Osteoblast (primary cell): ENCODE measurements at places on chromosomes 16 and 17. TPM values are rescaled to one million over a fixed set of nuclear protein-coding genes. Genes with fewer than 3 reads are reported as not detected.

STH gene
- total RNA-seq: not detected in 2 replicates

FNDC8 gene
- total RNA-seq: not detected in 2 replicates

CACNG5 gene
- not detected in 2 replicates for total RNA-seq

CCDC144A gene
- 11.2 and 28.0 TPM in 2 replicates for total RNA-seq

C16orf92 gene
- not detected in 2 replicates for total RNA-seq

SLC6A2 gene
- total RNA-seq: not detected in 2 replicates

TP53TG3F gene
- not detected in 2 replicates for total RNA-seq

ABCA8 gene
- 29.2 and 36.2 TPM in 2 replicates for total RNA-seq

C17orf67 gene
- 0.36 and 0.88 TPM in 2 replicates for total RNA-seq

DNA sequence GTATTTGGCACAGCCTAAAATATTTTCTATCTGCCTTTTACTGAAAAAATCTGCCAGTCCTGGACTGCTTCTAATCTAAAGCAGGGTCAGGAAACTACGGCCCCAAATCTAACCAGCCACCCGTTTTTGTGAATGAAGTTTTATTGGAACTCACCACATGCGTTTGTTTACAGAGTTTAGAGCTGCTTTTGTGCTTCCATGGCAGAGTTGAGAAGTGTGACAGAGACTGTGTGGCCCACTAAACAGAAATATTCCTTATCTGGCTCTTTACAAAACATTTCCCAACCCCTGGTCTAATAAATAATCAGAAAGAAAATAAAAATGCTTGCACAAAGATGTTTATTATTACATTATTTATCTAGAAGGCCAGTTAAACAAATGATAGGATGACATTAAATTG lies 110.2 kb downstream of the COPRS start:
- DNase-seq: no peak
- no peaks in the 10 kb centered on the region for H3K36me3 ChIP-seq
- H3K27ac ChIP-seq: no peak overlapping the region
- H3K4me3 ChIP-seq: no peak overlapping the region
- peaks cover 18% of the 10 kb centered on the region for H3K4me1 ChIP-seq

DNA sequence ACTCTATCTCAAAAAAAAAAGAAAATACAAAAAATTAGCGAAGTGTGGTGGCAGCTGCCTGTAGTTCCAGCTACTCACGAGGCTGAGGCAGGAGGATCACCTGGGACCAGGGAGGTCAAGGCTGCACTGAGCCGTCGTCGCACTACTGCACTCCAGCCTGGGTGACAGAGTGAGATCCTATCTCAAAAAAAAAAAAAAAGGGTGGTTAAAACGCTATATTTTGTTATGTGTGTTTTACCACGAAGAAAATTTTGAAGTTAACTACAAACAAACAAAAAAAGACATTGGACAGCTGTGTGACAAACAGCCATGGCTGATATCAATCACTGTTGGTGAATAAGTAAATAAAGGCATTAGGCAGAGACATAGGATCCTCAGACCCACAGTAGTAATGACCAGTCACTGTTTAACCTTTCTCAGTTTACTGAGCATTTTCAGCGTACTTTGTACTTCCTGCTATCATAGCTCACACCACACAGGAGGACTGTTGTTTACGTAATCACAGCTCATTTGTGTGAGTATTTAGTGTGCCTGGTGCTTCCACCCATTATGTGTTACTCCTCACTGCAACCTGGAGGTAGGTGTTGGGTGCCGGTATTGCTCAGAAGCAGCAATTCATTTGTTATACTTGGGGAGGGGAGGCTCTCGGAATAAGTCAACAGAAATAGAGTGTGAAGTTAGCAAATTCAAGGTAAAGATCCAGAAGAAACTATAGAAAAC lies 55.4 kb downstream of the COPRS start:
- H3K4me3 ChIP-seq: no peak overlapping the region
- no peaks in the 10 kb centered on the region for H3K36me3 ChIP-seq
- DNase-seq: peak; percentile 36
- no peaks in the 10 kb centered on the region for H3K27me3 ChIP-seq

GRCh38 chr16:11964761-11965551 lies at the start of gene TNFRSF17:
TSS of gene TNFRSF17 (plus strand) at chr16:11965210. CDS start at chr16:11965325, 115 bp downstream.
- H3K4me1 ChIP-seq: no peaks in the 10 kb centered on the region
- no peak for DNase-seq
- H3K36me3 ChIP-seq: no peaks in the 10 kb centered on the region
- no peak within 1 kb of the TSS for H3K4me3 ChIP-seq
- H3K27ac ChIP-seq: no peak within 1 kb of the TSS
- H3K27me3 ChIP-seq: no peaks in the 10 kb centered on the region

DNA sequence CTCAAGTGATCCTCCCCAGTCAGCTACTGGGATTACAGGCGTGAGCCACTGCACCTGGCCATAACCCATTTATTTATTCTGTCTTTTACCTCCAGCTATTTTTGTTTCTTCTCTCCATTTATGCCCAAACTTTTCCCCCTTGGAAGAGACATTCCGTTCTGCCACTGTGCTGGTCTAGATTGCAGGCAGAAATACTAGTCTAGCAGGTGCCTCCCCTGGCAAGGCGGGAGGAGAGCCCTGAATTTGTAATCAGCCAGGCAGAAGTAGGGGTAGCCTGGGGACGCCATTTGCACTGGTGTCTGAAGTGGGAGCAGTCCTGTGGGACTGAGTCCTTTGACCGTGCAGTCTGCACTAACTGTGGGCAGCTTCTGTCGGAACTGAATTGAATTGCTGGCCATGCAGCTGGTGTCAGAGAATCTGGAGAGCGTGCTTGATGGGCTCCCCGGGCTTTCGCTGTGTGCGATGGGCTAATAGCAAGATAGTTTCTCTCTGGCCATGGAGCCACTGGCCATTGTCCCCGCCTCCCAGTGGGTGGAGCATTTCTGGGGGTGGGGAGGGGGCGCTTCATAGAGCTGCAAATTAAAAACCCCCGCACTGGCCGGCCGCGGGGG lies 31.5 kb upstream of the LITAF start:
- H3K4me1 ChIP-seq: peaks cover 12% of the 10 kb centered on the region
- no peak for DNase-seq
- H3K27ac ChIP-seq: no peak overlapping the region
- no peaks in the 10 kb centered on the region for H3K27me3 ChIP-seq
- no peak overlapping the region for H3K4me3 ChIP-seq

GRCh38 chr17:57838857-57839570 lies 10.8 kb downstream of the MRPS23 start:
- no peak for DNase-seq
- peaks cover 32% of the 10 kb centered on the region for H3K36me3 ChIP-seq
- H3K27me3 ChIP-seq: no peaks in the 10 kb centered on the region

DNA sequence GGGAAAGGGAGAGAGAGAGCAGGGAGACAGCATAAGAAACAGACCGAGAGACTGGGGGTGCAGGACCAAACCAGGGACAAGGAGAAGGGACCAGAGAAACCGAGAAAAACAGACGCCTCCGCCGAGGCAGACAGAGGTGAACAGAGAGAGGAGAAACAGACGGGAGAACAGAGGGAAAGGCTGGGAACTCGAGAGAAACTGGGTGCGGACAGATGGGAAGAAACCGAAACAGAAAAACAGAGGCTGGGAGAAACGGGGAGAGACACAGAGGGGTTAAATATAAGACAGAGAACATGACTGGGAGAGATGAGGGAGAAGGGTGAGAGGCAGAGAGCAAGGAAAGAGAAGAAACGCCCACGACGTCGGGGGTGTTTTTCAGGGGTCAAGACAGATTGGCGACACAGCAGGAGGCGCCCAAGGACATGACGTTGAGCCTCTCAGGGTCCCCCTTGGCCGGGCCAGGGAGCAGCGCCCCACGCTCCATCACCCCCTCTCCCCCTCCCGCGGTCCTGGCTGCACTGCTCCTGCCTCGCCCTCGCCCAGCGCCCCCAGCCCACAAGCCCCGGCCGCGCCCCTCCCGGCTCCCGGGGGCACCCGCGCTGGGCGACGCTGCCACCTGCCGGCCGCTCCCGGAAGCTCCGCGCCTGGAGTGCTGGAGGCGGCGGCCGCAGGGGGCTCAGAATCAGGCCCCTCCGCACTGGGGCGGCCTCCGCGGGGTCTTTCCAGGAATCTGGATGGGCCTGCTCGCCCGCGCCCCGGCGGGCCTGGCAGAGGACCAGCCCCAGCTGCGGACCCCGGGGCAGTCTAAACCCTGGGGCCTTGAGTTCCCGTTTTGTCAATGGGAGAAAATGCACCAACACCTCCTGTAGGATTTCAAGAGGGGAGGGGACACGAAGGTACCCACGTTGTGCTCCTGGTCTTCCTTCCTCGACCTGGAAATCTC lies 1.3 kb upstream of the TMEM92 start:
- no peaks in the 10 kb centered on the region for H3K27me3 ChIP-seq
- no peaks in the 10 kb centered on the region for H3K36me3 ChIP-seq
- peak; percentile 95 for DNase-seq
- H3K4me1 ChIP-seq: peaks cover 53% of the 10 kb centered on the region
- H3K27ac ChIP-seq: peak overlapping the region; percentile 94

DNA sequence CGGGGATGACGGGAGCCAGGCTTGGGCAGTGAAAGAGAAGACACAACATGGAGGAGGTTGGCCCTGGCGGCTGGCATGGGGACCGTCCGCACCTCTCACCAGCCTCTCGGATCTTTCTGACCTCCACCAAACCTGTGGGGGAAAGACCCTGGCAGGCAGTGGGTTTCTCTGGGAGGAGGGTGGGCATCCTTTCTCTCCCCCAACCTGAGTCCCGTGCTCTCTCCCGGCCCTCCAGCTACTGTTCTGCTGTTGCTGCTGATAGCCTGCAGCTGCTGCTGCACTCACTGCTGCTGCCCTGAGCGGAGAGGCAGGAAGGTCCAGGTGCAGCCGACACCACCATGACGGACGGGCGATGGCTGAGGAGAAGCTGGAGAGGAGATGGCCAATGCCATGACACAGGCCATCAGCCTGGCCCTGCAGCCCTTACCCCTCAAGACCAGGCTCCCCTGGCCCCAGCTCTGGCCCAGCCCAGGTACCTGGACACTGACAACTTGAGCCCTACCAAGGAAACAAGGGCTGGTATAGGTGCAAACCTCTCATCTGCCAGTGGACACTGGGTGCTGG lies 7.4 kb downstream of the SMIM5 start:
- DNase-seq: peak; percentile 50
- H3K27me3 ChIP-seq: no peaks in the 10 kb centered on the region
- no peak overlapping the region for H3K27ac ChIP-seq
- no peak overlapping the region for H3K4me3 ChIP-seq

- DNase-seq: no peak
- H3K27me3 ChIP-seq: no peaks in the 10 kb centered on the region
Observed at GRCh38 chr16:84566545-84567257, 51.2 kb downstream of the COTL1 start.

- no peaks in the 10 kb centered on the region for H3K27me3 ChIP-seq
- no peaks in the 10 kb centered on the region for H3K4me1 ChIP-seq
- H3K27ac ChIP-seq: no peak overlapping the region
- no peak overlapping the region for H3K4me3 ChIP-seq
- DNase-seq: no peak
Observed at GRCh38 chr17:62955841-62956352, 10.1 kb upstream of the TANC2 start.

DNA sequence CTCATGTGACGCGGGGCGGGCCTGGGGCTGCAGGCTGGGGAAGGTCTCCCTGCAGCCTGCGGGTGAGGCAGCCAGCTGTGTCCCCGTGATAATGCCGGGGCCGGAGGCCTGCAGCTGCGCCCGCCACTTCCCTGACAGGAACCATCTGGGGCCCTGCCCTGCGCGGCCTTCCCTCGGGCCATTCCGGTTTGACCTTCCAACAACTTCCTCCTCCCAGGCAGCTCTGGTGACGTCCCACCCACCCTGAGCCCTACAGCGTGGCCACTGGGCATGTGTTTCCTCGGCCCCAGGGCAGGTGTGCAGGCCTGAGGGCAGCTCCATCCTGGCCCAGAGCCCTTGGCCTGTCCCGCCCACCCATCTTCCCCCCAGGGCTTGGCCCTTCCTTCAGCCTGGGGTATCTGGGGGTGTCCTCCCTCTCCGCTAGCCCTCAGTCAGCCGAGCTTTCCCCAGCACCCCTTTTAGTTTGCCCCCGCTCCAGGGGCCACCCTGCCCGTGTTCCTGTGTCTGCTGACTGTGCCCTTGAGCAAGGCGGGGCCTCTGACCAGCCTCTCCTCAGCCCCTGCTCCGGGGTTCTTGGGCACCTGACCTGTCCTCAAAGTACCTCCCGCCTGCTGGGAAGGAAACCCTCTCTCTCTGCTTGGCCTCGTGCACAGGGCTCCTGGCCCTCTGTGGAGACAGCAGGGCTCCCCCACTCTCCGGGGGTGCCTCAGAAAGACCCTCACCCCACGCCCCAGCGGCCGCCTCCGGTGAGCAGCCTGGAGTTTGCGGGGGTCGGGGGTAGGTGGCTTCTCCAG lies at the start of gene CBFA2T3:
Gene CBFA2T3, minus strand, starts transcription at position 190 of the 794 bp plus-strand sequence. CDS start 400 bp downstream, outside the sequence.
- no peaks in the 10 kb centered on the region for H3K36me3 ChIP-seq
- H3K4me3 ChIP-seq: no peak within 1 kb of the TSS
- H3K4me1 ChIP-seq: no peaks in the 10 kb centered on the region
- no peak for DNase-seq
- no peak within 1 kb of the TSS for H3K27ac ChIP-seq

DNA sequence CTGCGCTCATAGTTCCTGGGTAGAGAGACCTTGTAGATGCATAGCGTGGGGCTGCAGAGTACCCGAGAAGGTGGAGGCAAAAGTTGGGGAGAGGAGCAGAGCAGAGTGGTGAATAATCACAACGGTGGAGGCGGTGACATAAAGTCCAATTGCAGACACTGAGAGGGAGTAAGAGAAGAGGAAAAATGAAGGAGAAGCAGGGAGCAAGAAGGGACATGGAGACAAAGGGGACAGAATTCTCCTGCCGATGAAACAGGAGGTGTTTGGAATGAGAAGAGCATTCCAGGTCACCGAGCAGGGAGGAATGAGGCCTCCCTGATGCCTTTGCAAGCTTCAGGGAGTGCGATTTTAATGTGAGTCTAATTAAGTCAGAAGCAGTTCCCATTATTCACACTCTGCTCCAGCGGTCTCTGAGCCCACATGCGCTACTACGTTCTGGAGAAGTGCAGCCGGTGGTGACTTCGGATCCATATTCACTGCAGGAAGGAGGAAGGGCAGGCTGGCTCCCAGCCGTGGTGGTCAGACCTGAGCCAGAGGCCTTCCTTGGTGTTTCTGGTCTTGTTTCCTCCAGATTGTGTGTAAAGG lies 108.0 kb upstream of the DNAH9 start:
- no peak overlapping the region for H3K4me3 ChIP-seq
- H3K4me1 ChIP-seq: no peaks in the 10 kb centered on the region
- no peak overlapping the region for H3K27ac ChIP-seq
- no peaks in the 10 kb centered on the region for H3K27me3 ChIP-seq
- no peaks in the 10 kb centered on the region for H3K36me3 ChIP-seq

- H3K4me3 ChIP-seq: no peak overlapping the region
- H3K36me3 ChIP-seq: no peaks in the 10 kb centered on the region
- H3K27ac ChIP-seq: no peak overlapping the region
- DNase-seq: no peak
Observed at GRCh38 chr17:58204796-58205195, 12.3 kb downstream of the EPX start.

DNA sequence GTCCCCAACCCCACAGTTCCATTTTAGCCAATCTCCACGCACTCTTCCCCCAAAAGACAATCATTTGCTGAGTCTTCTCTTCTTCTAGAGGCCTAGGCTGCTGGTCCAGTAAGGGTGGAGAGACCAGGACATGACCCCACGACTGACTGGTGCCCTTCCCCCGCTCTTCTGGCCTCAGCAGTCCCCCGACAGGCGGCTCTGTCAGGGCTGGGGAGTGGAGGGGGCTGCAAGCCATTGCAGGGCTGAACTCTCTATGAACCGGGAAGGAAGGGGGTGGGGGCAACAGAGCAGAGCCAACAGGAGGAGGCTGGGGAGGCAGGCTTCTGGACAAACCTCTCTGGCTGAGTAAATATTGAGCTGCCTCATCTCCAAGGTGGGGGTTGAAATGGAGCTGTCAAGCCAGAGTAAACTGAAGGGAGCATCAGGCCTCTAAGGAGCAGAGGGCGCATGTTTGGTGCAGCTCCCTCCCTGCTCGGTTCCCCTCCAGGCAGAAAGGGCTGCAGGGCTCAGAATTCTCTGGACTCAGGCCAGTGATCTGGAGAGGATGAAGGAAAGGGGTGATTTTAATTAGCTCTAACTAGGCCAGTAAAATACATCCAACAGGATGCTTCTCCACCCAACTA lies 8.7 kb downstream of the HOXB1 start:
- no peak for DNase-seq
- no peak overlapping the region for H3K27ac ChIP-seq
- H3K36me3 ChIP-seq: no peaks in the 10 kb centered on the region
- H3K4me1 ChIP-seq: no peaks in the 10 kb centered on the region
